ENCODE measurements at places on chromosomes 3 and 15.

- no peak for DNase-seq
These were observed 139.8 kb downstream of the RPL22L1 start for GRCh38 chr3:170730071-170730812.

GRCh38 chr3:16789344-16790120 is 95.2 kb upstream of the PLCL2 start:
- peak; percentile 10 for DNase-seq

DNA sequence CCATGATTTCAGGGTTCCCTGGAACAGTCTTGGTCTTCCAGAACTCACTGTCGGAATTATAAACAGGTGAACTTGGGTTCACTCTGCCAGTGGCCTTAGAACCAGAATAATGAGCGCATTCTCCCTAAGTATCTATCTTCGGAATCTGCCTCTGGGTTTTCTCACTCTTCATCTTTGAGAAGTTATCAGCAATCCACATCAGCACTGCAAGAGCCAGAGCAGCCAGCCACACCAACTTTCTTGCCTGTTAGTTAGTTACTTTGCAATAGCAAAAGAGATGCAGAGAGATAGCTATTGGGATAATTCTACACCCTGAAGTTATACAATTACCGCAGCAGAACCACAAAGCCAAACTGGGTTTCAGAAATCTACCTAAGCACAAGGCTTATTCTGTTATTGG is 25.8 kb downstream of the GLB1 start:
- DNase-seq = no peak

- DNase-seq = no peak
These were observed 112.8 kb upstream of the ICE2 start for GRCh38 chr15:60591496-60592370.
